ENCODE measurements at places on chromosomes 5 and 9. TPM values are rescaled to one million over a fixed set of nuclear protein-coding genes. Genes with fewer than 3 reads are reported as not detected.

DNA sequence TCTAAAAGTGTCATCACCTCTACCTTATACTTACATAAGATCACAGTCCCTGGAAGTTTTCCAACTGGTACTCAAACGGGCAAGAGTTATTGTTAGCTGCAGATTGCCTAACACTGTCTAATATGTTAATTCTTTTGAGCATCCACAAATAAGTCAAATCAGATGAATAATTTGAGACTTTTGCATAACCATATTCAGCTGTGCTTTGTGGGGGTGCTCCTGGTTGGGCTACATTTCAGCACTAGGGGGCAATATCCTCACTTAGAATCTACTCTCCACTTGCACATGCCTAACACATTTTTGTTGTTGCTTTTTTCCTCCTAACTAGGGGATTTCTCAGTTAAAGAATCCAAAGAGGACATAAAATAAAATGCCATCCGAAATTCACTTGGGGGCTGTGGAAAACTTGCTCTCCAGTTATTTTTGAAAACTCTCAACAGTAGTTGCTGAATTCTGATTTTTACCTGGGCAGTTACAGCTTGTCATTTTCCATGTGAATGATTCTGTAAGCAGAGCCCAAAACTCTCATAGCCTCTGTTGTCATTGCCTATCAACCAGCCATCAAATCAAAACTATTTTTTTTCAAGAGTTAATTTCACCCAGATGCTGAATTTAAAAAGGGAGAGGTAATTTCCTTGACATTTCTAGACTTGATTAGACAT is 71.5 kb downstream of the TRIM36 start:
- DNase-seq: peak; percentile 35

GRCh38 chr5:112270299-112271293 is 148.5 kb downstream of the EPB41L4A start:
- DNase-seq: no peak

DNA sequence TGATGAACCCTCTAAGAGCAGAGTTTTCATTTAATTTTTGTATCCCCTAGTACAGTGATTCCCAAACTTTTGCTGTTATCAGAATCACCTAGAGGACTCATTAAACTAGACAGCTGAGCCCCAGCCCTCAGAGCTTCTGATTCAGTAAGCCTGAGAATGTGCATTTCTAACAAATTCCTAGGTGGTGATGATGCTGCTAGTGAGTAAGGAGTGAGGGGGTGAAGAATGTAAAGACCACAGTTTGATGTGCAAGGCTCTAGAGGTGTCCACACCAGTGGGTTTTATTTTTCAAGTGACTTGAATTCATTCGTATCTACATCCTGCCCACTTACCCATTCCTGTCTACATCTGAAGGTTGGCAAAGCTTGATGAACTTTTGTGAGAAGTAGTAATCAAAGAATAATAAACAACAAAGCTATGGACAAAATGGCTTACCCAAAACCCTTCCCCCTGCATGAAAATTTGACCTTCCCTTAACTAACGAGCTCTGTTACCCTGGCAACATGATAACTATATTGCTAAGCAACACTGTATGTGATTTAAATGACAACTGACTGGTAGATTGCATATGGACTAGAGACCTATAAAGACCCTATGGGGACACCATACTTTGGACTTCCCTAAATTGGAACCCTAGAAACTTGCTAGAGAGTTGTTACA is 35.2 kb downstream of the DTWD2 start:
- DNase-seq: no peak

GRCh38 chr5:110769000-110769681 is 30.3 kb downstream of the SLC25A46 start:
- no peak for DNase-seq

- DNase-seq: no peak
Observed at GRCh38 chr5:131459216-131459615, 175.8 kb downstream of the RAPGEF6 start.

The GKAP1 gene
- 4.8 TPM for total RNA-seq

- DNase-seq: no peak
Observed at GRCh38 chr5:25763781-25764180, 1119.0 kb upstream of the CDH10 start.

DNA sequence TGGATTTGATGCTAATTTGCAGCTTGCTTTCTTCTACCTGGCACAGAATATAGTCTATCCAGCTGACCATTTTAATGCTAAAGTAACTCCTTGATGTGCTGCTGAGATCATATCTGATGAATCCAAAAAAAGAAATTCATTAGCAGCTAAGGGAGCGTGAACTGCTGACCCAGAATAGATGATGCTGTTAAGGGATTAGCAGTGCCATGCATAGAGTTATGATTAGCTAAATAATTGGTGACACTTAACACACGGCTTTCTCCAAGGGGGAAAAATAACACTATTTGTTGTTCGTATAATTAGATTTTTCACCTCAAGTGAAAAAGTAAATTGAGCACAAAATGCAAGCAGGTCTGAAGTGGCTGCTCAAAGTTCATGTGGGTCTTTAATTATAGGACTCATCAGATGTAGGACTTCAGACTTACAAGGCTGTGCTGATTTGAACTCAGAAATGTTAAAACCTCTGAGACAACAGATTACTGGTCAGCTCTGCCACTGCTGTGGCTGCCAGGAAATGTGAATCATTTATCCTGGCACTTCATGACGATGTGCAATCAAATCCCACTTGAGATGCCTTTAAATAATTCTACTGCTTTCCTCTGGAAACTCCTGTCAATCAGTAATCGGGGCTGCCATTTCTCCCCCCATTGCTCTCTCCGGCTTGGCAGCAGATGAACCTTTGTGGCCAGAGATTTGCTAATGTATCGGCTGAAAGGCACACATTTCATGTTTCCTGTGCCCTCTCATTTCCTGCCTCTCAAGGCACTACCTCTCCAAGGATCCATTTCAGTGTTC is 291.6 kb upstream of the C9orf72 start:
- DNase-seq: no peak

DNA sequence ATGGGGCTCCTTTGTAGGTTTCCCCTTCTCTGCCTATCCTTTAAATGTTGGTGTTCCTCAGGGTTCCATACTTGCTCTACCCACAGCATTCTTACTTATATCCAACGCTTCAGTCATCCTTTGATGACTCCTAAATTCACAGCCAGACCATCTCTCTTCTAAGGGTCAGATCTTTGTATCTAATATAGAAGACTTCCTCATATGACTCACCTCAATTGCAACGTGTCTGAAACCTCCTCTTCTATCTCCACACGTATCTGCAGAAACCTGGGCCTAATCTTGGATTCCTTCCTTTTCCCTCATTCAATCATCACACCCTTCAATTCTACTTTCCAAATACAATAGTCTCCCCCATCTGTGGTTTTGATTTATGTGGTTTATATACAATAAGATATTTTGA is 68.3 kb downstream of the HMGCR start:
- no peak for DNase-seq

DNA sequence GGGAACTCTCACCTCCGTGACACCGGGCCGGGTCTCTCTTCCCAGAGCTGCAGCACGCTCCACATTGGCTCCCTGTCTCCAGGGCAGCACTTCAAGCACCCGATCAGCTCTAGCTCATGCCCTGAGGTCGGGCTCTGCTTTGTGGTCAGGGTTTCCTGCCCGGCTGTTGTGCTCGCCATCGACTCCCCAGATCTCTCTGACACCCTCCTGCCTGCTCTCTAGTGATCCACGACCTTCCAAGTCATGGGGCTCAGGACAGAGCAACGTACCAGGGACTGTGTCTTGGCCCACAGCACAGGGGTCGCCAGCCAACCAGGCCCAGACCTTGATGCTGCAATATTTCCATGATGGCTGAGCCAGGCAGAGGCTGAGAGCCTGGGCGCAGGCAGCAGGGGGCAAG is 45.1 kb downstream of the PRRT1B start:
- no peak for DNase-seq

- DNase-seq: no peak
Observed at GRCh38 chr9:92033307-92033706, 81.9 kb downstream of the SPTLC1 start.

GRCh38 chr5:166716856-166717492 is 1574.5 kb upstream of the WWC1 start:
- no peak for DNase-seq

The FGFR4 gene
- 105 TPM for total RNA-seq

- DNase-seq: no peak
Observed at GRCh38 chr9:96509026-96509425, 59.1 kb downstream of the HABP4 start.

- no peak for DNase-seq
Observed at GRCh38 chr5:14920121-14920520, 48.5 kb upstream of the ANKH start.

DNA sequence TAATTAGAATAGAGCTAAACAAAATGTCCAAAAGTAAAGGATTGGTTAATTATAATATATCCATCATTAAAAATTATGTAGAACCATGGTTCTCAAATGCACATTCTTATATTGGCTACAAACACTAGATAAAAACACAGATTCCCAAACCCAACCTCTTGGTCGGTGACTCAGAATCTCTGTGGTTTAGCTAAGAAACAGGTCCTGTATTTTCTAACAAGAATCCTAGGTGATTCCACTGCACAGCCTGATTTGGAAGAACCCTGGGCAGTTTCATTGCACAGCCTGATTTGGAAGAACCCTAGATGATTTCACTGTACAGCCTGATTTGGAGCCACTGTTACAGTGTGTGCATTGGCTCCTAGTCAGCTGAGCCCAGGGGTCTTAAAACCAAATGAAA is 67.9 kb downstream of the KIAA1958 start:
- no peak for DNase-seq

The CREBRF gene
- 18.1 TPM for total RNA-seq

GRCh38 chr5:171592076-171592475 is 172.6 kb downstream of the FGF18 start:
- no peak for DNase-seq

The BAAT gene
- not detected for total RNA-seq

- DNase-seq: peak; percentile 32
Observed at GRCh38 chr5:169945831-169946261, 34.4 kb downstream of the INSYN2B start.

DNA sequence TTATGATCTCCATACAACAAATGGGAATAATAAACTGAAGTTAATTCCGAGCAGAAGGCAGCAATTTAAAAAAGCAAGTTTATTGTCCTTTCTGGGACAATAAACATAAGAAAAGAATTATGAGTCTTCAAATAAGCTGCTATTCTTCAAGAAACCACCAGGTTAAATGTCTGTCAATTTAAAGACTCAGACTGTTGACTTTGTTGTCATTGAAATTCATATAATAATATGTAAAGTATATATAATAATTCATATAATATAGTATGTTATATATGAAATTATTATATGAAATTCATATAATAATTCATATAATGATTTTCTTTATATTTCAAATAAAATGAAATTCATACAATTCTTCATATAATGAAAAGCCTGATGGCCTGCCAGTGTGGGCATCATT is 497.5 kb upstream of the RGMB start:
- DNase-seq: no peak
